ENCODE measurements at places on chromosomes 5 and 9.

GRCh38 chr9:21982391-21982790, 11.8 kb downstream of the CDKN2A start:
- no peak for DNase-seq

DNA sequence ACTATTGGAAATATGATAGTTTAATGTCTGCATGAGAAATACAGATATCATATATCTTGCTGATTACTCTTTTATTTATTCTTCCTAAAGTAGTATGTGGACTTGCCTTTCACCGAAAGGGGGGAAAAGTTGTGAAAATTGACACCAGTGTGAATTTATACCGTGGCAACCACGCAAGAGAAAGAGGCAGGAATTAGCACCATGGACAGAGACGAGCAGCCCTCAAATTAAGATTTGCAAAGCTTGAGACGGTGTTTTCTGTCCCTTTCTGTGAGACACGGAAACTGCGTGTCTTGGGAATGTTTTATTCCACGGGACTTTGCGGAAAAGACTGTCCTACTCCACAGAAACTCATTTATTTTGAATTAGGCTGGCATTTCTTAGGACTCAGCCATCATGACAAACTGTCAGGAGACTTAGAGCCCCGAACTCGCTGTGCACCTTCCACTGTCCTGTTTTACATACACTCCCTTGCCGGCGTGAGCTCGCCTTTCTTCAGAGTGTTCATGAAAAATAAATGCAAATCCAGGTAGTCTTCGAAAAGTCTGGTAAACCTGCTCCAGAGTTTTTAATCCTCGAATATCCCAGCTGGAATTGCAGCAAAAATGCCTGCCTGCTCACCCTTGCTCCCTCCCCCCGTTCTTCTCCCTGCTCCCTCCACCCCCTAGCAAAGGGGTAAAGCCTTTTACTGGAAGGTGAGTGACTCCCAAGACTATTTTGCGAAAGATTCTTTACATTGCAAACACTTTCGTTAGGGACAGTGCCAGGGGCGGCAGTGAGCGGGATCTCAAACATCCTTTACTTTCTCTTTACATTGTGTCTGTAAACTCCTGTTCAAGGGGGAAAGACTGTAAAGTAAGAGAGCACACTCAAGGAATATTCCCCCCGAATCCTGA, 3.8 kb upstream of the ELAVL2 start:
- DNase-seq: no peak

- no peak for DNase-seq
Observed at GRCh38 chr5:78360674-78360923, 182 bp downstream of the SCAMP1 start.

DNA sequence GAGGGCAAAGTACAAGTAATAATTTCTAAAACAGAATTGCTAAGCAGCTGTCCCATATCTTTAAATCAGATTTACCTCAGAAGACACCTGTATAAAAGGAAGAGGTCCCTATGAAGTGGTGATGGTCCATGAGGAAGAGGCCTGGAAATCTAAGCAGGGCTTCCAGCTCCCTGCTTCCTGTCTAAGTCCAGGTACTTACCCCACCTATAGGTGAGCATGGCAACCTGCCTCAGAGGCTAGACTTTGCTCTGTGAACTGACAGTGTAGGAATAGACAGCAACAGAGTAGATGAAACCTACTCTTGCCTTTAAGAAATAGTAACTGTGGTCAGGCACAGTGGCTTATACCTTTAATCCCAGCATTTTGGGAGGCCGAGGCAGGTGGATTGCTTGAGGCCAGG, 55.8 kb upstream of the ARRDC3 start:
- DNase-seq: no peak

- DNase-seq: no peak
Observed at GRCh38 chr5:76086095-76086494, 2.9 kb downstream of the SV2C start.
